Stimulated activated CD4-positive, alpha-beta T cell treated with anti-CD3 and anti-CD28 coated beads, Interleukin-1b, Interleukin-23, amount 100 ng/mL, for 1 hour (primary cell): ENCODE measurements at places on chromosomes 6 and 20.

GRCh38 chr20:44485078-44485829, 9.6 kb downstream of the TTPAL start:
- no peak for DNase-seq

DNA sequence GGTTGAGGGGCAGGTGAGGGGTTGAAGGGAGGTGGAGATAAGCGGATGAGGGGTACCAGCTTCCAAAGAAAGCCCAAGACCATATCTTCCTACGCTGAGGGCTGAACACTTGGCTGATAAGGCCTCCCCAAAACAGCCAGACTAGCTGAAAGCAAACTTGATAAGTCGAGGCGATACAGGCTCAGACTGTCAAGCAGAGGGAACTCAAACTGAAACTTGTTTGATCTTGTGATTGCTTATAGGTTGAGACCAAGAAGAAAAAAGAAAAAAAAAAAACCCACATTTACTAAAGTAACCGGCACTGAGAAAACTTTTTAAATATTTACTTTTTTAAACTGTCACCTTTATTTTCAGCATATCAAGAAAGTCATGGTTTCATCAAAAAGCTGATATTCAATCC, 73.6 kb downstream of the TRERF1 start:
- DNase-seq: no peak

- no peak for DNase-seq
Observed at GRCh38 chr6:156804402-156804801, 27.2 kb downstream of the ARID1B start.

DNA sequence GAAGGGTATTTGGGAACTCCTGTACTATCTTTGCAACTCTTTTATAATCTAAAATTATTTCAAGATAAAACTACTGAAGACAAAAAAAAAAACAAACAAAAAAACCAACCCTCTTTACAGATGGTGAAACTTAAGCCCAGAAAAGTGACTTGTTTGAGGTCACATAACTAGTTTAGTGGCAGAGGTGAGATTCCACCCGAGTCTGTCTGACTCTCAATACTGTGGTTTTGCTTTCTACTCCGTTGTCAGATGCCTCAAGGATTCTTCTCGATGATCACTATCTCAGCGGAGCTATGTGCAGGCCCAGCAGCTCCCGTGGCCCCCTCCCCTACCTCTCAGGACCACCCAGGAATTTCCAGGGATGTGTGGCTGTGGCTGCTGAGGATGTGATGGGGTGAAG, 36.1 kb upstream of the KCNB1 start:
- no peak for DNase-seq

DNA sequence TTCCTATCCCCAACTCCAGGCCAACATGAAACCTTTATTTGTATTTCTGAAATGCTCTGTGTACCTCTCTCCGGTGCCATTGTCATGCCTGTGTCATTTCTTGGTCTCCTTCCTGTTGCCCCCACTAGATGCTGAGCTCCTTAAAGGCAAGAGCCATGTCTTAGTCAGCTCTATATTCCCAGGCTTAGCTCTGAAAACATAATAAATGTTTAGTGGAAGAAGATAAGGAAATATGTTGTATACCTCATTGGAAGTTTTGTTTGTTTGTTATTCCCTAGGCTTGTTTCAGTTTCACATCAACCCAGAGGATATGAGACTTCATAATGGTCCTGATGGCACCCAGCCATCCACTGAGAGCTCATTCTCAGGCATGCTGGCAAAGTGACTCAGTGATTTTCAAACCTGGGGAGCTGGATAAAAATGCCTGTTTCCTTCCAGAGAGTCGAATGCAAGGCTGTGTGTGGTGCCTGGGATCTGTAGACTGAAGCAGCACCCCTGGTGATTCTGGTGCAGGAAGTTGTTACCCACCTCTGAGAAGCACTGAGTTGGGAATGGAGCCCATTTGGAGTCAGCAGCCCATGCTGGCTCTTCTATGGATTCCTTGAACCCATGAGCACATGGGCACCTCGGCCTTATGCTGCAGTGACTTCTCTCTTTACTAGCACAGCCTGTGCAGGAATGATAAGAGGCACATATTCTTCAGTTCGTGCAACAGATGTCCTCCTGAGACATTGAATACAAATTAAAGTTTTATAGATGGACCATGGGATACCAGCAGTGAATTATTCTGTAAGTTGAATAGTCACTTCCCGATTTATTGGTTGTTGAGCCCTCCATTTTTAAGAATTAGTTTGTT, 205.2 kb downstream of the FARS2 start:
- no peak for DNase-seq

DNA sequence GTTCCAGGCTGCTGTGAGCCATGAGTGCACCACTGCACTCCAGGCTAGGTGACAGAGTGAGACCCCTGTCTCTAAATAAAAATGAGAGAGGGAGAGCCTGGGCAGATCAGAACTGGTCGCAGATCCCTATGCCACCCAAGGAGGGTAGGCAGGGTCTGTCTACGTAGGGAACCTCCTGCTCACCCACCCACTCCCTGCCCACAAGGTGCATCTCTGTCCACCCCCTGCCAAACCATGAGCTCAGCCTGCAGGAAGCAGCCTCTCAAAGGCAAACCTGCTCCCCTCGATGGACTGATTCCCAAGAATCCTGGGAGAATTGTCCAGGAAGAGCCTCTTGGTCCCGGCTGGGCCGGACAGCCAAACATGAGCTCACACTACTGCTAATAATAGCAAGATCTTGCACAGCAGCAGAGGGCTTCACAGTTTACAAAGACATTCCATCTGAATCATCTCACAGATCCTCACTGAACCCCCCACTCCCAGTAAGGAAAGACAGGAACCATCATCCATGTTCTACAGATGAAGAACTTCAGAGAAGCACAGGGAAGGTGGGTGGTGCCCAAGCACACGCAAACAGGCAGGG, 27.8 kb upstream of the TLDC2 start:
- no peak for DNase-seq

- no peak for DNase-seq
Observed at GRCh38 chr6:37625591-37626374, 71.9 kb downstream of the MDGA1 start.

DNA sequence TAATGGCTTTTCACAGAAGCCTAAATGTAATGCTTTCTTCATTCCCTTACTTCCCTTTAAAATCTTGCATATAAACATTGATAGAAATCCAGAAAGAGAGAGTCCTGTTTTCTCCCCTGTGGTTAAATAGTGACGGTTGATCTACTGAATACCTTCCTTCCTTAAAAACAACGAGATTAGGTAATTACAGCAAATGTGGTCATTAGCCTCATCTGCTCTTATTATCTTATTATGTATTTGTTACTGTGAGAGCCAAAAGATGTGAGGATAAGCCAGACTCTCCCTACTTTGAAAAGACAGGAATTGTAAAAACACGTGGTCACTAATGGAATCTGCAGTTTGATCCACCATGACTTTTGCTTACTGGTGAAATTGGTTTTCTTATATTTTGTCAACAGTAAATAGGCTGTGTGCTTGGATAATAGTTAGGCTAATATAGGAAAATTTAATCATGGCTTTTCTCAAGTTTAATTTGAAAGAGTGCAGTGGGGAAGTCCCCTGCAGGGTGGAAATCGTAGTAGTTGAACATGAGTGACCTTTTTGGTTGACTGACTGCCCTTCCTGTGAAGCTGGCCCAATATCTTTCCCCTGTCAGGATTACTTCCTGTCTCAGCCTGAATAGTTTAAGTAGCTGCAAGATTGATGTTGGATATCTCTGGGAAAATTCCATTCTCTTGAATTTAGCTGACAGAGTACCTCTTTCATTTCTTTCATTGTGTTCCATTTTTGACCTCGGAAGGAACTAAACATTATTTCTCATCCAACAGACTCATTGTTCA, 62.8 kb downstream of the JARID2 start:
- DNase-seq: no peak
